ENCODE measurements at places on chromosomes 5 and 9. TPM values are rescaled to one million over a fixed set of nuclear protein-coding genes. Genes with fewer than 3 reads are reported as not detected.

- no peak for DNase-seq
Measured at GRCh38 chr5:93603078-93603792, 20.2 kb downstream of the NR2F1 start.

DNA sequence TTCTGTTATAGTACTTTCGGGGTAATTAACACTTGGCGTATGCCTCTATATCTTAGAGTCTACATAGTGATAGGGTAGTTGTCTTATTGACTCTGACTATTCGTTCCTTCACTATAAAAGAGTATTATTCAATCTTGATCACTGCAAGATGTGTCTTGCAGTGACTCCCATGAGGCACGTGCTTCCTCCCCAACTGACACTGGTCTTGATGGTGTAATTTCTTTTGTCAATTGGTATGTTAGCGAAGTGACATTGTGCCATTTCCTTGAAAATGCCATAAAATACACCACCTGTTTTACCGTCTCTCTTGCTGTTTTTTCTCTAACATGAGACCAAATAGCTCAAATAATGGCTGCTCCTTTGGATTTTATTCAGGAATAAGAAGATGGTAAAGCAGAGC lies 1314.1 kb upstream of the CDH6 start:
- DNase-seq, result no peak

GRCh38 chr5:160506006-160507004 lies 84.7 kb downstream of the PTTG1 start:
- DNase-seq, result peak; percentile 70

OR1J2 gene
- total RNA-seq, result not detected

DNA sequence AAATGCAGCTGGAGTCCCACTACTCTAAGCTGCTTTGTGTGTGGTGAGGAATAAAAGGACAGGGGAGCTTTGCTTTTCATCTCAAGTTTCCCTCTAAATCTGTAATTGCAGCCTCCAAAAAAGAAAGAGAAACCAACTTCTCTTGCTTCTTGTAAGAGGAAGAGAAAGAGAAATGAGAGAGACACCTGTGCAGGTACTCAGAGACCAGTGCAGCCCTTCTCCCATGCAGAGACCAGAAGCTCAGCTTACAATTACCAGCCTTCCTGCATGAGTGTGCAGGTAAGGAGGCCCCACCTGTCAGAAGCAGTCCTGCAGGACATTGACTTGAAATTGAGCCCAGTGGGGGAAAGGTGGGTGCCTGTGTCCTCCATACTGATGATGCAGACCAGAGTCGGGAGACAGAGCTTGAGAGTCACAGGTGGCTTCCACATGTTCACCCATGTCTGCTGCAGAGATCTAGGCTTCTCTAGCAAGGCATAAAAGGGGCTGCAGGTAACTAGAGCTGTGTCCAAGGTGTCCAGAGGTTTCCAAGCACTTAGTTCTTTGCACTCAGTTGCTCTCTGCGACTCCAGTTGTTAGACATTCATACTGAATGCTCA lies 15.3 kb upstream of the MED10 start:
- no peak for DNase-seq

DNA sequence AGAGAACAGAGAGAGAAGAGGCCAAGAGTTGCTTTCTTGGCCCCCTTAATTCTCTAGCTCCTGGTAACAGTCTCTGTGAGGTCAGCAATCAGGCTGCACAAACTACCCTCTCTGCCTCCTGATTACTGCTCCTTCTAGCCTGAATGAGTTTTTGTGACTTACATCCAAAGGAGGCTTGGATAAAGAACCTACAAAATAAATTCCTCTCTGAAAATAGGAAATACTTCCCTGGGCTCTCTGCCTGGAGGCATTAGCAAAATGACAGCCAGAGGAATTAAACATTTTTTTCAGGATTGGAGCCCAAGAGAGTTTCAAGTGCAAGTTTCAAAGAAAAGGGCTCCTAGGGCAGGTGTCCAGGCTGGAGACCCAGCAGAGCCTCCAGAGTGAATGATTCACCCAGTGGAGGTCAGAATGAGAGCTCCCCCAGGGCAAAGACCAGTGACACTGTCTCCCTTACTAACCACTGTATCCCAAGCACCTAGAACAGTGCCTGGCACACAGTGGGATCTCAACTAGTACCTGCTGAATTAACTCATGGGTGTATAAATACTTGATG lies 162.5 kb downstream of the SPOCK1 start:
- DNase-seq, result no peak

OR1J1 gene
- total RNA-seq, result not detected

DNA sequence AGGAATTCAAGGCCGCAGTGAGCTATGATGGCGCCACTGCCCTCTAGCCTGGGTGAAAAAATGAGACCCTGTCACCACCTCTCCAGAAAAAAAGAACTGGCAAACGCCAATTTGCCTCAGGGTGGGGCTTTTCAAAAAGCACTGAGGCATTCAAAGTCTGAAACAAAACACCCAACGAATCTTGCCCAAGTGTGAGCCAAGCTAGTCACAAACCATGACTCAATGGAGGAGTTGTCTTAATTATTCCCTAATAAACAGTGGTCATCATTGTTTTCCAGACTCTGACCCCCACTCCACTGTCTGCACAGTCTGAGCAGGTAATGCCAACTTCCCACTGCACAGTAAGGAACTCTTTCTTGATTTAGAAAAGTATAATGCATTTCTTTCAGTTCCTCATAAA lies 16.8 kb downstream of the FRMD3 start:
- DNase-seq, result no peak

INSL4 gene
- total RNA-seq, result not detected

ISL1 gene
- total RNA-seq, result not detected

- DNase-seq, result no peak
Measured at GRCh38 chr9:126875756-126876510, 15.5 kb downstream of the ZBTB34 start.

- no peak for DNase-seq
Measured at GRCh38 chr9:99012957-99013512, 69.3 kb downstream of the COL15A1 start.

SMIM33 gene
- total RNA-seq, result not detected

DNA sequence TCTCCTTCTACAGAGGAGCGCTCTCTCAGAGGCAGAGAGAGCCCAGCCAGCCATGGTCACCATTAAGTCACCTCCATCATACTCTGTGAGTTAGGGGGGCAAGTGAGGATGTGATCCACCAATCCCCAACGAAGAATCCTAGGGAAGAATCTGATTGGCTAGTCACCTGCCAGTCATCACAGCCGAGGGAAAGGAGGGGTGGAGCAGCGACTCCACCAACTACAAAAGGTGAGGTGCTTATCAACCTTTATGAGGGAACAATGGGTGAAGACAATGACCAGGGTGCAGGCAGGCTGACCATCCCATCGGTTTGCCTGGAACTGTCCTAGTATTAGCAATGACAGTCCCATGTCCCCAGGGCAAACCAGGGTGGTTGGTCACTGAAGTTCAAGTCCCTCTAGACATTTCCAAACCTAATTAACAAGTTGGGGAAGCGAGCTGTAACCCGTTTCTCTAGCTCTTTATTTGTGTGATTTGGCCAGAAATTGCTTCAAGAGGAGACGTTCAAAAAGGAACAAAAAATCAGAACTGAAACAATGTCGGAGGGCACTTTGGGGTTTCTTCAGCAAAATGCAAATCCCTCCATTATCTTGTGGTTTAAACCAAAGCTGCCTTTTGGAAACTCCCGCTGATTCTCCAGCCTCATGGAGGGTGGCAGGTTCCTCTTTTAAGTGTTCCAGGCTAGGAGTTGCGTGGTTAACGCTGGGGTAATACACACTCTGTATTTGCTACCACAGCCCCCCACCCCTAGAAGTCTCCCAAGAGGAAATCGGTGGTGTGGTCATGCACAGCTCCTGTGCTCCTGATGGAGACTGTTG lies 18.8 kb upstream of the FCN1 start:
- no peak for DNase-seq

DNA sequence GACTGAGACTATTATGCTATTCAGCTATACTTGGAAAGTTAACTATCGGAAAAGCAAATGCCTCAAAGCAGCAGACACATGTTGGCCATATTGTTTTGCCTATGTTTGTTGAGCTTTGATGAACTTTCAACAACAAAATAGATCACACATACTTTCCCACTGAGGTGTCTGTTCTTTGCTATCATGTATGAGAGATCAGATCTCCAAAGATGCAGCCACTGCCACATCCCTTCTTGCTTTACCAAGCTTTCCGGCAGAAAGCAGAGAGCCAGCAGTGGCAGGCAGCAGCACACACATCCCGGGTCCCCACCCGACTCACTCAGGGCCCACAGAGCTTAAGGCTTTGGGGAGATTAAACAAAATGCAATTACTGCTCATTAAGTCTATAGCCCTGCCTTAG lies 18.8 kb downstream of the ZBTB5 start:
- no peak for DNase-seq

ENTREP1 gene
- total RNA-seq, result 22.8 TPM

EHMT1 gene
- total RNA-seq, result 84.3 TPM

DNA sequence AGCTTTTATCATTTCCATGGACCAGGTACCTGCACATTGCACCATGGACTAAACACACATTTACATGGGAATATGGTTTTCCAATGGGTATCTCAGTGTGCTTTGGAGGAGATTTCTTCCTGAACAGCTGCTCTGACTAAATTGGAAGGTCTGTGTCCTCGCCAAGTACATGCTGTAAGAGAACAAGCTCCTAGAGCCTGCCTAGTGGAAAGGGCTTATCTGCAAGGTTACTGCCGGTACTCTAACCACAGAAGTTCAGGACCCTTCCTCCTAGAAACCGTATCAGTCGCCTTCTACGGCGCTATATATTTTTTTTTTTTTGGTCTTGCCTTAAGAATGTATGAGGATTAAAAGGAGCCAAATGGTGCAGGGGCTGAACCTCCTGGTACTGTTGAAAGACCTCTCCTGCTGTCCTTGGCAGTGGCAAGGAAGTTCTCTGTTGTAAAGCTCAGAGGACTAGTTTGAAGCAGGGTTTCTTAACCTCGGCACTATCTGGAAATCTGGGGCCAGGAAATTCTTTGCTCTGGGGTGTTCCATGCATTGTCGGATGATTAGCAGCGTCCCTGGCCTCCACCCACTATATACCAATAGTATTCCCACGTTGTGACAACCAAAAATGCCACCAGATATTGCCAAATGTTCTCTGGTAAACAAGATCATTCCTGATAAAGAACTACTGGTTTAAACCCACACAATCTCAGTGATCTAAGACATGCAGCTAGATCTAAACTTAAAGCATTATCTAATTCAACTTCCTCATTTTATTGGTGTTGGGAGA lies 107.4 kb downstream of the FBXO38 start:
- no peak for DNase-seq

DNA sequence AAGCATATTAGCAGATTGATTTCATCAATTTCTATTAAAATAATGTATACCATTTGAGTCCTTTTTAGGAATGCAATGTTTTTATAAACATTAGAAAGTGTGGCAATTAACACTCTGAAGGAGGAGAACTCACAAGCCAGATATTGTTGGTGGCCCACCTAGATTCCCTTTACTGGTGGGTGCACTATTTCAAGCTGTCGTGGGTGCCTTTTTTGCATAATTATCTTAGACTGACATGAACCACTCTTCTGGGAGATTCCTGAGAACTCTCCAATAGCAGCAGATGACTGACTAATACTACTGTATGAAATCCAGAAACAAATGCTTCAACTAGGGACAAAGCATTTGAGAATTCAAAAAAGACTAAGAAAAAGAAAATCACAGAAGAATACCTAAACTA lies 526.0 kb downstream of the CDH18 start:
- no peak for DNase-seq

DNA sequence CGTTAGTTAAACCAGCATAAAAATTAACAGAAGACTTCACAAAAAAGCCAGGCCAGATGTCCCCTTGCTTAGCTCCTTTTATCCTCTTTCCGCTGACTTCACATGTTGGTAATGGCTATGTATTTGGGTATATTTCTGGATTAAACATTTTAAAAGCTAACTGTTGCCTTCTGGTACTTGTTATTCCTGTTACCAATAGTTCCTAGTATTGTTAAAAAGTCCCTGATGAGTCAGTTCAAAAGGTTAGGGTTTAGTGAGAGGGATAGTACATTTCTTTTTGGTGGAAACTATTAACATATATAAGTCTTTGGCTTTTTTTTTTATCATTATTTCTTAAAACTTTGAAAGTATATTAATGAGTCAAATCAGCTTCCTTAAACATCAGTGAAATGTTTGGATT lies 103.2 kb upstream of the ELL2 start:
- no peak for DNase-seq

ZBTB26 gene
- total RNA-seq, result 8.0 TPM

- DNase-seq, result no peak
Measured at GRCh38 chr9:120951960-120952618, 25.5 kb upstream of the TRAF1 start.

- no peak for DNase-seq
Measured at GRCh38 chr5:56827049-56827448, 11.7 kb downstream of the MAP3K1 start.

SHISAL2B gene
- total RNA-seq, result not detected

EGFLAM gene
- 1.7 TPM for total RNA-seq

UQCRQ gene
- 280 TPM for total RNA-seq
